ENCODE measurements at places on chromosomes 4 and X. TPM values are rescaled to one million over a fixed set of nuclear protein-coding genes. Genes with fewer than 3 reads are reported as not detected.
A peak's percentile ranks its signal among the peaks of the same experiment; 100 is the strongest.

TEX11 gene
- total RNA-seq = not detected

STARD8 gene
- total RNA-seq = 9.5 TPM

CRMP1 gene
- 1.8 TPM for total RNA-seq

ZNF157 gene
- 0.07 TPM for total RNA-seq

SATL1 gene
- total RNA-seq = not detected

XPNPEP2 gene
- not detected for total RNA-seq

CTAG1B gene
- total RNA-seq = not detected

DNA sequence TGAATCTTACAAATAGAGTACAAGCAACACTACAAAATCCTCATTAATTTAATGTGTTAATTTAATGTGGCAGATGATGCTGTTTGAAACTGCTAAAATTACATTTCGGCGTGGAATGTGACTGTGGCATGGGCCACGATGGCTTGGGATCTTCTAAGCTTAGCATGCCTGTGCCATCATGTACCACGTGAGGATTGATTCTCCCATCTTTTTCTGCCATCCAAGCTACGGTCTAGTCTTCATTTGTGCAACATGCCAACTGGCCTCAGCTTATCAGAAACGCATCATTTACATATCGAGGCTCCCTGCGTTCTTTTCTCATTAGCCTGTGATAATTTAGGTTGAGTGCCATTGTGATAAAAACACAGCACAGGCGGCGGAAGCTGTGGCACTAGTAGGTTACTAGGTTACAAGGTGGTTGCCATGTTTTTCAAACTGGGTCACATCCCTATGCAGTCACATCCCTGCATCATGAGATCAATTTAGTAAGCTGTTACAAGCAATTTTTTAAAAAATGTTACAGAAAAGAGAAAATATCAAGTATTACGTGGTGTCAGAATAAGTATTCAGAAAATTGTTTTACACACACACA lies 189.9 kb upstream of the RBPJ start:
- DNase-seq = no peak

- no peak for DNase-seq
Measured at GRCh38 chr4:1872870-1873269, 1.7 kb downstream of the NSD2 start.

GRCh38 chrX:13469963-13470684 lies 99.3 kb upstream of the EGFL6 start:
- peak; percentile 42 for DNase-seq

- DNase-seq = no peak
Measured at GRCh38 chr4:87806520-87806919, 7.2 kb downstream of the IBSP start.

- DNase-seq = peak; percentile 66
Measured at GRCh38 chr4:109735566-109736365, 5.9 kb upstream of the PLA2G12A start.

DNA sequence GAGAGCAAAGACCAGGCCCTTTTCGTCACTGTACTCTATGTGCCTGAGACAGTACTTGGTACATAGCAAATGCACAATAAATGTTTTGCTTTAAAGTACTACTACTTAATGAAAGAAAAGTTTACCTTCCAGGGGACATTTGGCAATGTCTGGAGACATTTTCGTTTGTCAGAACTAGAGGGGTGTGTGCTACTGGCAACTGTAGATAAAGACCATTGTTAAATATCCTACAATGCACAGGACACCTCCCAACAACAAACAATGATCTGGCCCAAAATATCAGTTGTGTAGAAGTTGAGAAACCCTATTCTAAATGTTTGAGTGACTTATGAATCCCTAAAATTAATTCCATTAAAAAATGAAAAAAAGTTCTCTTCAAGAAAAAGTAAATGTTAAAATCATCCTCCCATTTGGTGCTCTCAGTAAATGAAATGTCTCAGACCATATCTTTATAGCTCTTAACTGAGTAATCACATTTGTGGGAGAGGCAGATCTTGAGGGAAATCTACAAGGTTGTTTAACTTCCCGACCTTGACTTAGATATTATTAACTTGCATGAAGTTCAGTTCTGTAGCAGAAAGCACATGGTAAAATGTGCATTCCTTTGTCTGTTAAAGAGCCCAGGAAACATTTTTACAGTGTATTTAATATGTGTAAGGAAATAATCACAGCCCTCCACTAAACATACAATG lies 18.5 kb downstream of the EGFL6 start:
- no peak for DNase-seq

- DNase-seq = no peak
Measured at GRCh38 chr4:39528061-39528465, 824 bp upstream of the UGDH start.

DNA sequence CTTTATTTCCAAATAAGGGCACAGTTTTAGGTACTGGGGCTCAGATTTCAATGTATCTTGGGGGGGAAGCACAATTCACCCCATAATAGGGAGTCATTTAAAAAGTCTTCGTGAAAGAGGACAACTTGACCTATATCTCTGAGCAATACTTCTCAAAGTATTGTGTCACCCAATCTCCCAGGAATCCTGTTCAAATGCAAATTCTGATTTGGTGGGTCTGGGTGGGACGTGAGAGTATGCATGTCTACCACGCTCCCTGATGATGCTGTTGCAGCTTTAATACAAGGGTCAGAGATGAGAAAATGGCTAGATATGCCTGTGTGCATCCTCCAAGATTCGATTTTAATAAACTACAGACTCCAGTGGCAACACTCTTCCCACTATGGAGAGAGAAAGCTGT lies 514.8 kb downstream of the BCOR start:
- no peak for DNase-seq

DNA sequence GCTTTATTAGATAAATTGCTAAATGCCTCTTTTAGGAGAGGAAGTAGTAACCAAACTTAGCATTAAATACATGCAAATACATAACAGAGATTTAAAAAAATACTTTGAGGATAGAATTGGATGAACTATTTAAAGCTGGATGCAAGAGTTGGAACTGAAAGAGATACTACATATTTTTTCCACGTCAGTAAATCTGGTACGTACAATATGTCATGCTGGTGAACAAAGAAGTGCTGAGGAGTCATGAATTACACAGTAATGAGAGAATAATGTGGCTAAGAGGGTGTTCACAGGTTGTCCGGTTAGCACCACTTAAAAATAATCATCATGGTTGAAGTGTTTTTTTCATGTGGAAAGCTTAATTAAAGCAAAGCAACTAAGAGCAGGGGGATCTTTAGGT lies 184.1 kb upstream of the FRMPD4 start:
- DNase-seq = peak; percentile 13

GRCh38 chr4:182840108-182840507 lies 77.1 kb downstream of the DCTD start:
- DNase-seq = no peak

- DNase-seq = no peak
Measured at GRCh38 chr4:98098764-98099163, 44.5 kb downstream of the STPG2 start.

- DNase-seq = no peak
Measured at GRCh38 chrX:27706526-27706925, 101.3 kb upstream of the MAGEB10 start.

GRCh38 chr4:67929426-67929825 lies 33.9 kb downstream of the TMPRSS11A start:
- DNase-seq = no peak

GRCh38 chr4:19729886-19730651 lies 521.6 kb upstream of the SLIT2 start:
- no peak for DNase-seq

DNA sequence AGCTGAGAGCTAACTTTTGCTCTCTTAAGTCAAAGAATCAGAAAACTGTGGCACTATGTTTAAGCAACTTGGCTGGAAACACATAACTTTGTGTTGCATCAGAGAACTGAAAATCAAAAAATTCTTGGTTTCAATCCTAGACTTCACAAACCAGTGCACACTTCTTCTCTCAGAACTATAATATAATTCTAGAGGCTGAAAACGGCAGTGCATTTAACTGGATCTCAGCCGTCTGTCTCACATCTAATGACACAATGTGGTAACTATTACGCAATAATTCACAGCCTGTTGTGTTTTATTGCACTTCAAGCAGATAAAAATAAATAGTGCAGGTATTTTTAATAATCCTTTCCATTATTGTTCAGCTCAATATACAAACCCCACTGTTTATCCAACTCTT lies 260.6 kb upstream of the DIAPH2 start:
- DNase-seq = peak; percentile 33

DNA sequence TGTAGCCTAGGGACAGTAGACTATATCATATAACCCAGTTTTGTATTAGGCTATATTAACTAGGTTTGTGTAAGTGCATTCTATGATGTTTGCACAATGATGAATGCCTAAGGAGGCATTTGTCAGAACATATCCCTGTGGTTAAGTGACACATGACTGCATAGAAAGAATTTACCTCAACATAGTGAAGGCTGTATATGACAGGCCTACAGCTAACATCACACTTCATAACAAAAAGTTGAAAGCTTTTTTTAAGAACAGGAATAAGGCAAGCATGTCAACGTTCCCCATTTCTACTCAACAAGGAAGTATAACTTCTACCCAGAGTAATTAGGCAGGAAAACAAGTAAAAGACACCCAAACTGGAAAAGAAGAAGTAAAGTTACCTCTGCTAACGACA lies 165.9 kb upstream of the NDST4 start:
- peak; percentile 6 for DNase-seq

DNA sequence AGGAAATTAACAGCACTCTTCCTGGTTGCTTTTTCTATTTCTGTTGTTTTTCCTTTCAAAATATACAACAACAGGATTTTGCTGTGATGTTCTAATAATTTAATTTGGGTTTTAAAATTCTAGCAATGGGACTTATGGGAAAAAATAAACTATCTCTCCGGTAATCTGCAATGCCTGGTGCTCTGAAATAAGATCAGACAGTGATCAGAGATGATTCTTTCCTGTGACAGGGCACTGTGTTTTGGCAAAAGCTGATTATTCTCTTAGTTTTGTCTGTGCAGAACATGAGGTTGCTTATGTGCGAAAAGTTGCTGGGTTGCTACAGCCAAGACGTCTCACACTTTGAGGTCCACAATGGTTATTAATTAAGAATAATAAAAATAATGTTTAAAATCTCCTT lies 291.7 kb downstream of the FBXO8 start:
- no peak for DNase-seq

GRCh38 chr4:70533211-70533610 lies 14.8 kb downstream of the AMTN start:
- DNase-seq = no peak

- DNase-seq = no peak
Measured at GRCh38 chrX:153460826-153461225, 9.6 kb downstream of the HAUS7 start.

GRCh38 chrX:148806145-148806870 lies 305.9 kb downstream of the AFF2 start:
- DNase-seq = no peak

- DNase-seq = no peak
Measured at GRCh38 chr4:10100734-10101216, 15.8 kb downstream of the WDR1 start.

DNA sequence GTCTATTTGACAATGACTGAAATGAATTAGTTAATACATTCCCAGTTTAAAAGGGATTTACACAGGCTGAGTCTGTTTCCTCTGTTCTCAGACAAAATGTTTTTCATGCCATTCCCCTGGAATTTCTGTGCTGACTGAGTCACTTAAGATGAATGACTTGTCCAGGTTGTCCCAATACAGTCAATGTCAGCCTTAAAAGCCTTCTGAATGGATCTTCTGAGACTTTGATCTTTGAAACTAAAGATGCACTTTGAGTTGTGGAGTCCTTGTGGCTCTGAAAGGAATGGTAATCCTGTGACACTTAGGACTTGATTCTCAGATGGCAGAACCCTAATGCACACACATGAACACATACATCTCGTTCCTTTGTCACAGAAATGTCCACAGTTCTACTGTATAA lies 622.2 kb upstream of the GRID2 start:
- DNase-seq = no peak

DNA sequence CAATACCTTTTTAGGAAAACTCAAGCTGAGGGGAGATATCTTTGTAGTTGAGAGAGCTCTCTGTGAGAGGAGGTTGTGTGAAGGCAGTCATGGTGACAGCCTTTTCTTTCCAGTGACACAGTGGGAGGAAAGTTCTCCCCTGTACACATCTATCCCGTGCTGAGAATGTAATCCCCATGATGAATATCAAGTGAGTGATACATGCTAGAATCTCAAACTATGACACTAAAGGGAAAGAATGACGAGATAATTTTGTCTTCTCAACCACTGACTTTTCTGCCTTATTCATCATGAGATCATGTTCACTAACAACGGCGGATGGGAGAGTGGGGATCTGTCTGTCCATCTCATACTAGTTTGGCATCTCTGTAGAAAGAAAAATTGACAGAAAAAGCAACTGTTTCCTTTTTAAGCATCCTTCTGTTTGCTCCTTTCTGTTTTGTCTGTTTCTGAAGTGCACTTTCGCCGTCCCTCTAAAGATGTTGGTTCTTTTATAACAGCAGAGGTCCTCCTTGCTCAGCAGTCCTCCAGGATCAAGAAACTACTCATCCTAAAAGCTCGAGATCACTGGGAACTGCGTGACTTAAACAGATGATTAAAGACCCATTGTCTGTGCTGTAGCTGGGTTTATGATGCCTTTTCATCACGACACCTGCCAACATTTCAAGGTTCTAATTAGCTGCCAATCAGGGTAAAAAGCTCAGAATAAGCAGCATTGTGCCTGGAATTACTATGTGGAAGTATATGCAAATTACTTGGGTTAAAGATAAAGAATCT lies 137.6 kb downstream of the DCK start:
- peak; percentile 36 for DNase-seq

DNA sequence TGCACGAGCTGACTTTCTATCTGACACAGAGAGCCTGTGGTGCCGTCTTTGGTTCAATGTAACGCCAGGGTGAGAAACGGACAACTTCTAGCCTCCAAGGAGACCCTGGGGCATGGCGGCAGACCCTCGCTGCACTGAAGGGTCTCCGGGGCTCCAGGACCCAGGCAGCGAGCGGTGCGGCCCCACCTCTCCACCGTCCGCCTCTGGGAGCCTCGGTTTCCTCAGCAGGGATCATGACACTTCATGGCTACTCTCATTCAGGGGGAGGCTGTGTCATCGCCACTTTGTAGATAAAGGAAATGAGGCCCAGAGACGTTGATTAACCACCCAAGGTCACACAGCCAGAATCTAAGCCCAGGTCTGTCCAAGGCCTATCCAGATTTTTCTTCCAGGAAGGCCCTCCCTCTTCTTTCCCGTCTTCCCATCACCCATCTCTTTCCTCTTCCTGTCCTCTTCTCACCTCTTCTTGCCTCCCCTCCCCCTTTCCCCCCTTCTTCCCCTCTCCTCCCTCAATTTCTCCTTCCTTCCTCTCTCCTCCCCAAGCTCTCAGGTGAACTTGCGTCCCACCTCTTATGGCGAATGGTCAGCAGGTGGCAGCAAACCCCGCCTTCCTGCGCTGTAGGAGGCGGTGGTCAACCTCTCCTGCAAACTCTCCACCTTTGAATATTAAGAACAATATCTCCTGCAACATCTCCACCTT lies 69.3 kb upstream of the HMX1 start:
- DNase-seq = no peak

- no peak for DNase-seq
Measured at GRCh38 chr4:182745237-182745636, 171.9 kb downstream of the DCTD start.

GRCh38 chr4:2587213-2587823 lies 50.9 kb downstream of the FAM193A start:
- no peak for DNase-seq
